ENCODE measurements at places on chromosomes 1 and 21. TPM values are rescaled to one million over a fixed set of nuclear protein-coding genes. Genes with fewer than 3 reads are reported as not detected.

Gene MPL
- total RNA-seq: 0.86 TPM

Gene HTR6
- total RNA-seq: not detected

Gene PPFIA4
- total RNA-seq: 0.14 TPM

Gene CHRM3
- total RNA-seq: under 0.01 TPM

Gene KDF1
- total RNA-seq: not detected

Gene RGS16
- total RNA-seq: 2.4 TPM

Gene NPHS2
- total RNA-seq: not detected

Gene TSPAN1
- total RNA-seq: 0.86 TPM

Gene PADI2
- 0.29 TPM for total RNA-seq

Gene DPT
- under 0.01 TPM for total RNA-seq

Gene ASPM
- total RNA-seq: 58.0 TPM

Gene FCN3
- total RNA-seq: not detected

Gene LCE2A
- not detected for total RNA-seq

Gene TNFRSF8
- total RNA-seq: under 0.01 TPM

Gene FCRL5
- total RNA-seq: not detected

Gene BEST4
- total RNA-seq: 0.22 TPM

Gene SPRR2G
- not detected for total RNA-seq

Gene SYT11
- 29.3 TPM for total RNA-seq

Gene PDIK1L
- 4.6 TPM for total RNA-seq

Gene VCAM1
- total RNA-seq: 113 TPM

Gene ELK4
- 16.6 TPM for total RNA-seq

Gene RBP7
- total RNA-seq: not detected

Gene OR2W3
- total RNA-seq: 1.8 TPM

Gene SLAMF6
- total RNA-seq: not detected

Gene LRRC53
- not detected for total RNA-seq

Gene CRP
- total RNA-seq: not detected

Gene SPATA45
- total RNA-seq: not detected

Gene NMNAT1
- 7.4 TPM for total RNA-seq

Gene RAD54L
- total RNA-seq: 0.22 TPM

Gene BGLAP
- 0.57 TPM for total RNA-seq

Gene MAD2L2
- 33.0 TPM for total RNA-seq

Gene CD34
- total RNA-seq: not detected

Gene SH2D1B
- total RNA-seq: not detected

Gene LAMC2
- total RNA-seq: 1.5 TPM

Gene ARV1
- total RNA-seq: 13.3 TPM

Gene CYP4X1
- total RNA-seq: not detected

Gene PROK1
- not detected for total RNA-seq

Gene FCRL4
- total RNA-seq: not detected

Gene C1orf185
- total RNA-seq: not detected

Gene GIPC2
- not detected for total RNA-seq

Gene PGM1
- 47.5 TPM for total RNA-seq

Gene PRRX1
- 370 TPM for total RNA-seq

Gene ZNF648
- under 0.01 TPM for total RNA-seq

Gene HNRNPCL1
- not detected for total RNA-seq
